Stimulated activated CD8-positive, alpha-beta memory T cell treated with anti-CD3 and anti-CD28 coated beads, Interleukin-2, amount 100 ng/mL, for 1 hour (primary cell): ENCODE measurements at places on chromosomes 1 and 21.

DNA sequence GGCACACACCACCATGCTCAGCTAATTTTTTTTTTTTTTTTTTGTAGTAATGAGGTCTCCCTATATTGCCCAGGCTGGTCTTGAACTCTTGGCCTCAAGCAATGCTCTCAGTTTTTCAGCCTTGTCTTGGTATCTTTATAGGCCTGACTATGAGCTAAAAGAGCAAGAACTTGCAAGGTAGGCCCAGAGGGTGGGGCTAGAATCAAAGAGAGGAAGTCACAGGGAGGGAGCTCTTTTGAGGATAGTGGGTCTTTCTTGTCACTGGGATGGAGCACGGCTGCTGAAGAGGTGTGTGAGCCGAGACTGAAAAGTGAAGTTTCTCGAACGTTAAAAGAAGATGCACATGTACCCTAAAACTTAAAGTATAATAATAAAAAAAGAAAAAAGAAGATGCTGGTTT is 260.0 kb upstream of the BEND5 start:
- DNase-seq: no peak

GRCh38 chr1:85295006-85295431 is 18.6 kb upstream of the BCL10 start:
- no peak for DNase-seq

- DNase-seq: no peak
Measured at GRCh38 chr1:30842697-30843354, 65.7 kb downstream of the SDC3 start.

- no peak for DNase-seq
Measured at GRCh38 chr1:247906504-247907047, 11.2 kb downstream of the OR2W3 start.
